ENCODE measurements at places on chromosomes 16 and 17.

- no peak for DNase-seq
These were observed 119.4 kb upstream of the METRNL start for GRCh38 chr17:82959990-82960418.

DNA sequence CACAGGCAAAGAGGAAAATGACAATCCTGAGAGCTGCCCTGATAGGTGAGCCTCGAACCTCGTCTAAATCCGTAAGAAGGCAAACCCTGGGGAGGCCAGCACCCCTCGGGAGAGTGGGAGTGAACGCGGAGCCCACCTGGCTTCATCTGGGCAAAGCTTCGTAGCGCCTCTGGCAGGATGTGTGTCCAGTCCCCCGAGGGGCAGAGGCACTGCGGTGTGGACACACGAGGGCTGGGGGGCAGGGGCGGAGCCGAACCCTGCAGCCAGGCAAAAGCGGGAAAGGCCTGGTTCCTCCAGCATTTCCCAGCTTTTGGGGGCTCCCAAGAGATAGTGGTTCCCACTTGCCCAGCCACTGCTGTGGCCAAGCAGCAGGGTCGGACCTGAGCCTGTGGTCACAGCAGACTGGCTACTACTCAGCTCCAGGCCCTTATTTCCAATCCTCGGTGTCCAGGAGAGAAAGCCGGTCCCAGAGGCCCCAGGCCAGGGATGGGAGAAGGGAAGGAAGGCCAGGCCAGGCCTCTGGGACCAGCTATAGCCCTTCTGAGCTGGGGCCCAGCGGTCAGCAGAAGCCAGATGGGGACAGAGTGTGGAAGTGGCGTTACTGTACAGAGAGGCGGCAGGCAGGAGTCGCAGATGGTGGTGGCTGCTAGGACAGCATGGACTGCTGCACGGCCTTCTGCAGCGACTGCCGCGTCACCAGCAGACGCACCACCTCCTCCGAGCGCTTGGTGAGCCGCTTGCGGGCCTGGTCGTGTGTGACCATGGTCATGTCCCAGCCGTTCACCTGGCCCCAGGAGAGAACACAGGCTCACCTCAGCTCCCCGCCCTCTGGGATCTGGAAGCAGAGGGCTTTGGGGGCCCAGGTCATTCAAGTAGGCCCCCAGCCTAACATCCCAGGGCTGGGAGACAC is 5.0 kb downstream of the TAX1BP3 start:
- DNase-seq = no peak

DNA sequence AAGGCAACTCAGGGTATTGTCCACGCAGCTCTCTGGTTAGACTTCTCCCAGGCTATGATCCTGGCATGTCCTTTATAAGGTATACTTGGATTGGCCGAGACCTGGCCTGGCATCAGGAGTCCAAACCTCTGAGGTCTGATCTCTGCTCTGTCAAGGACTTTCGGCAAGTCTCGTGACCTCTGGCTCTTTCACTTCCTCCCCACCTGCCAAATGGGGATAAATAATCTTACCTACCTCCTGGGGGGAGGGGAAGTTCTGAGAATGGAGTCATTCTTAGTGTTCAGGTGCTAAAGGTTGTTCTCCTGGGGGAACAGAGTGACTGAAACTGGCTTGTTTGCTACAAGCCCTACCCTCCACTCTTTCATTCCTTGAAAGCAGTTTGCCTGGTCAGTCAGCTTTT is 7.6 kb downstream of the ATXN1L start:
- no peak for DNase-seq

DNA sequence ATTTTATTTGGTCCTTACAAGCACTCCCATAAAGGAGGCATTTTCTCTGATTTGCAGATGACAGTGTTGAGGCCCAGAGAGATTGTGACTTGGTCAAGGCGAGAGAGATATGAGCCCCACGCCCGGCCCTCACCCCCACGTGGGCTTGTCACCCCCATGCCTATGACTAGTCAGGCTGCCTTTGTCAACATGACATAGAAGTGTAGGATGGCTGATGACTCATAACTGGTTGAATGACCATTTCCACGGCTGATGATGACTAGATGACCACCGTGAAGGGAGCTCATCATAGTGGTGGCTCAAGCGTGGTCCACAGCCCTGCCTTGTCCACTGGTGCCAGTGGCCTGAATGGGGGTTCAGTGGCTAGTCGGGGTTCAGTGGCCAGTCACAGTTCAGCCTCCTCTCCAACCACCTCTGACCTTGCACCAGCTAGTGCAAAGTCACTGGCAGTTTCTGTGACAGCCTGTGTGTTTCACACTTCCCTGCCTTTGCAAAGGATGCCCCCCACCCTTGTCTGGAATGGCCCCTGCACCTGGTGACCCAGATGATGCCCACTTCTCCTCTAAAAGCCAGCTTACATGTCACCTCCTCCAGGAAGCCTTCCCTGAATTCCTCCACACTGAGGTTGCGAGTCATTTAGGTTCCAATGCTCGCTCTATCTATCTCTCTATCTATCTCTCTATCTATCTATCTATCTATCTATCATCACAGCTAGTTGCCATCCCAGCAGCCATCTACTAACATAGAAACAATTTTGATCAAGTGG is 3.8 kb upstream of the WSCD1 start:
- no peak for DNase-seq

- DNase-seq = no peak
These were observed 4.2 kb downstream of the ITGAE start for GRCh38 chr17:3796822-3797170.

DNA sequence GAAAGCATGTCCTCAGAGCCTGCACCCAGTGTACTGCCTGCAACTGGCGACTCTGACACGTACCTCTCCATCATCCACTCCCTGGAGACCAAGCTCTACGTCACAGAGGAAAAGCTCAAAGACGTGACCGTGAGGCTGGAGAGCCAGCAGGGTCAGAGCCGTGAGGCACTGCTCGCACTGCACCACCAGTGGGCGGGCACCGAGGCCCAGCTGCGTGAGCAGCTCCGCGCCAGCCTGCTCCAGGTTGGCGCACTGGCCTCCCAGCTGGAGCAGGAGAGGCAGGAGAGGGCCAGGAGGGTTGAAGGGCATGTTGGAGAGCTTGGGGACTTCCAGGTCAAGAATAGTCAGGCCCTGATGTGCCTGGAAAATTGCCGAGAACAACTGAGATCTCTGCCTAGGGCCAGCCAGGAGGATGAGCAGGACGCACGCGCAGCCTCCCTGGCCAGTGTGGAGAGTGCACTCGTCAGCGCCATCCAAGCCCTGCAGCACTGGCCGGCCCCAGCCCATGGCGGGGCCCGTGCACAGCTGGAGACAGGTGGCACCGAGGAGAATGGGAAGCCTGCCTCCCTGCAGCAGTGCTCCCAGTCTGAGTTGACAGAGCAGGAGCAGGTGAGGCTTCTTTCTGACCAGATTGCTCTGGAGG is 40.3 kb downstream of the PLD6 start:
- DNase-seq = no peak

DNA sequence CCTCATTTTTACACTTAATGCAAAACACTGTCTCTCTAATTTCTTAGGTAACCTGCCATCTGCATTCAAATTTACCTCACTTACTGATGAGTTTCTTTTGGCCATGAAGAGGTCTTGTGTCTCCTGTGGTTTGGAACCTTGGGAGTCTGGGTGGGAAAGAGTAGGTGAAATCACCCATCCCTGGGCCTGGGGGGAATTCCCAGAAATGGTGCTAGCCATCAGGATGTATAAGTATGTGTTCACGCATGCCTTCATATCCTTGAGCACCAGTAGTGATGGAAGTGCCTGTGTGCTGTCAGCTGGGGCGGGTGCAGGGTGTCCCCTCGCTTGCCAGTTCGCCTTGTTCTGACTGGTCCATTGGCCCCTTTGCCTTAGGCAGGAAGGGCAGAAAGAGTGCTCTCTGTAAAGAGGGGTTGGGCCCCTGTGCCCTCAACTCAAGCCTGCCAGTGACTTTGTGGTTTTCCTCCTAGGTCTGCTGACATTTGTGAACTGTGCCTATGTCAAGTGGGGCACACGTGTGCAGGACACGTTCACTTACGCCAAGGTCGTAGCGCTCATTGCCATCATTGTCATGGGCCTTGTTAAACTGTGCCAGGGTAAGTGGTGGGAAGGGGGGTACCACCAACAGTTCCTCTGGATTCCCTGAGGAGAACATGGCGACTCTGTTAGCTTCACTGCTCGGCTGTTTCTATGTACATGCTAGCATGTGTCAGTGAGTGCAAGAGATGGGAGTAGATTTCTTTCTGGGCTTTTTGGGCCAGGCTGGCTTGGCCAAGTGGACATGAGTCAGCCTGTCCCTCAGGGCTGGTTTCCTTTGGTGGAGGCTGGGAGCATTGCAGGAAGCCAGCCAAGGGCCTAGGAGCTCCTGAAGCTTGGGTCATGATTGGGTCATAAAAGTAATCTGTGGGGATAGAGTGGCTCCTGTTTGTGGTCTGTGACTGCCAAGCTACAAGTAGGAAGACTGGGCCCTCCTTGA is 23.2 kb downstream of the SLC7A6OS start:
- peak; percentile 59 for DNase-seq

GRCh38 chr16:17691899-17692176 is 221.1 kb upstream of the XYLT1 start:
- no peak for DNase-seq

GRCh38 chr16:47017636-47018035 is 44.2 kb upstream of the DNAJA2 start:
- DNase-seq = no peak

DNA sequence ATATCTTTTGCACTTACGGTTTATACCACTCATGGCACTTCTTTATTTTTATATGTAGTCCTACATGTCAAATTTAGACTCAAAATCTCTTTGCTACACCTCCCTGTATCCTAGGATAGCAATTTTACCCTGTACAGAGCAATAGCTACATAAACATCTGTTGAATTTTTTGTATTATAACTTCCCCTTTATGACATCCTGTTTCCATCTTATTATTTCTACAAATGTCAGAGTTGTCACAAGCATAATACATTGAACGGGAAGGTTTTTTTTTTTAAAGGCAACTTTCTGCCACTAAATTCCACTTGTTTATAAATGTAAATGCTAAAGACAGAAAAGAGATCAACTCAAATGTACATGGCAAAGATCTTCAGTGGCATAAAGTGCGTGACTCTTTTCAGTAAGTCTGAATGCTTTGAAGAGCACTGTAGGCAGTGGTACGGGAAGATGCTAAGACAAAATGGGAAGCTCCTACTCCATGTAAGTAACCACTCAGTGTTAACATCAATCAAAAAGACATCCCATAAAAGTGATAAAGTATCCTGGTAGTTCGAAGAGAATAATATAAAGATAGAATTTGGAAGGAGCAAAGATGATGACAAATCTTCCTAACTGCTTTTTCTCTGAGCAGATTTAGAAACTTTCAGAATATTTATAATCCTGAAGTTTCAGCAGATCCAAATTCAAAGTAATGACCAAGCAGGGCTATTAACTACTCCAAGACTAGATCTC is 26.8 kb downstream of the GNA13 start:
- DNase-seq = no peak

- peak; percentile 63 for DNase-seq
These were observed 11.5 kb downstream of the CCL16 start for GRCh38 chr17:35969558-35970380.

GRCh38 chr17:17420082-17420481 is 56.7 kb upstream of the MED9 start:
- no peak for DNase-seq

DNA sequence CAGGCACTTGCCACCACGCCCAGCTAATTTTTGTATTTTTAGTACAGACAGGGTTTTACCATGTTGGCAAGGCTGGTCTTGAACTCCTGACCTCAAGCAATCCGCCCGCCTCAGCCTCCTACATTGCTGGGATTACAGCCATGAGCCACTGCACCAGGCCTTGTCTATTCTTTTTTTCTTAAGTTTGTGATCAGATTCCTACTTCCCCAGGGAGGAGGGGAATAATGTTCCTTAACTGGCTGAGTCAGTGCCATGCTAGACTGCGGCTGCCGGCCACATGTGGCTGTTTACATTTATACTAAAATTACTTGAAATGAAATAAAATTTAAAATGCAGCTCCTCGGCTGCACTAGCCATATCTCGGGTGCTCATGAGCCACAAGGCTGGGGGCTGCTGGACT is 27.8 kb upstream of the USP36 start:
- DNase-seq = no peak

DNA sequence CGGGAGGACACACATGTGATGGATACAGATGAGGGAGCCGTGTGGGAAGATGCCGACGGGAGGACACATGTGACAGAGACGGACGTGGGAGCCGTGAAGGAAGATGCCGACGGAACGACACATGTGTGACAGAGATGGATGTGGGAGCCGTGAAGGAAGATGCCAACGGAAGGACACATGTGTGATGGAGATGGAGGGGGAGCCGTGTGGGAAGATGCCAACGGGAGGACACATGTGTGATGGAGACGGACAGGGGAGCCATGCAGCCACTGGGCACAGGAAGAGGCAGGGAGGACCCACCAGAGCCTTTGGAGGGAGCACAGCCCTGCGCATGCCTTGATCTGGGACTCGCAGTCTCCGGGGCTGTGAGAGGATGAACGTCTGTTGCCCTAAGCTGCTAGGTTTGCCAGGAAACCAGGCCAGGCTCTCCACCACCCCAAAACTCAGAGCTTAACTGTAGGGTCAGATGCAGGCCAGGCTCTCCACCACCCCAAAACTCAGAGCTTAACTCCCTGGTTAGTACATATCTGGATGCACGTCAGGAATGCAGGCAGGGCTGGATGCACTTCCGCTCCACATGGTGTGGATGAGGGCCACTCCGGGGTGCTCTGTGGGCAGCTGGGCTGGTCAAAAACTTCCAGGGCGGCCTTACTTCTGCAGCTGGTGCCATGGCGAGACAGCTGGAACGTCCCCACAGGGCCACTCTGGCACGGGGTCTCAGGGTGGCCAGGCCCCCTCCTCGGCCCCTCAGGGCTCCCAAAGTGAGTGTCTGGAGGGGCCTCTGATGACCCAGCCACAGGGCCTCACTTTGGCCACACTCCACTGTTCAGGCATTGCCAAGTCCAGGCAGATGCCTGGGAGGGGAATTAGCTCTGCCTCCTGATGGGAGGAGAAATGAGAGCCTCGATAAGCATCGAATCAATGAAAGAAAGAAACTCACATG is 47.7 kb upstream of the ZNF469 start:
- no peak for DNase-seq

DNA sequence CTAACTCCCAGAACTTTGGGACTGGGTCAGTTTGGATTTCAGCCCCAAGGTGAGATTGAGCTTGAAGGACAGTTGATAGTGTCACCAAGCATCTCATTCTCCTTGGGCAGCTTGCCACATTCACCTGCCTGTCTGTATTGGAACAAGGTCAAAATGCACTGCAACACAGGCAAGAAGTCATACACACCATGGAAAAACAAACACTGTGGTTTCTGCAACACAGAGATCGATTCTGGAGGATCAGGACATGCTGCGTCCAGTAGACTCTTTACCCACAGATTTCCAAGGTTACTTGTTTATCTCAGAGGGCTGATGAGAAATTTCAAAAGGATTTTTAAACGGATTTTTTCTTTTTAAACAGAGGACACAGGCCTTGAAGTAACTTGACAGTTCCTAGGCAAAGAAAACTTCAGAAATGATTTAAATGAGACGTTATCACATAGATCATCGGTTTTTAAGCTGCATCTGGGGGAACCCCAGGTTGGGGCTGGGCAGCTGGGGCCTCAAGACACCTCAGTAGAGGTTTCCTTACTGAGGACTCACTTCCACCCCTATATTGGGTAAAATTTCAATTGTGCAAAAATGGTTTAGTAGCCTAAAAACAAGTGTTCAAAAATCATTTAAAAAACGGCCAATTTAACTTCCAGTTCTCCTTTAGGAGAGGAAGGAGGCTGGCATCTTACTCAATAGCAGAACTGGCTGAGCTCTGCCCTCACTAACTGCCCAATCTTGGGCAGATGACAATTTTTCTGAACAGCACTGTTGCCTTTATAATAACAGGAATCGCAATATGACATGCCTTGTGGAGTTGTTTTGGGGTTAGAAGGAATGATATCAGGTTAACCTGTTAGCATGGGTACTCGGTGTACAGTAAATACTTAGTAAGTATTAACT is 299.3 kb downstream of the XYLT1 start:
- no peak for DNase-seq

- DNase-seq = no peak
These were observed 4.9 kb downstream of the THRA start for GRCh38 chr17:40067710-40068109.

Measured in stimulated activated naive CD8-positive, alpha-beta T cell treated with anti-CD3 and anti-CD28 coated beads, Interleukin-15, amount 100 ng/mL, for 72 hours (primary cell).